ENCODE measurements at places on chromosomes 7 and 10. TPM values are rescaled to one million over a fixed set of nuclear protein-coding genes. Genes with fewer than 3 reads are reported as not detected.
A peak's percentile ranks its signal among the peaks of the same experiment; 100 is the strongest.

- H3K4me1 ChIP-seq: peaks cover 24% of the 10 kb centered on the region
- H3K36me3 ChIP-seq: peaks cover 16% of the 10 kb centered on the region
- H3K27ac ChIP-seq: peak overlapping the region; percentile 28
- no peaks in the 10 kb centered on the region for H3K27me3 ChIP-seq
Measured at GRCh38 chr10:103727546-103727963, 127.8 kb downstream of the SH3PXD2A start.

GRCh38 chr10:67506083-67506756 is 189.8 kb downstream of the CTNNA3 start:
- no peak overlapping the region for H3K27ac ChIP-seq
- DNase-seq: no peak
- H3K4me1 ChIP-seq: peaks cover 17% of the 10 kb centered on the region

DNA sequence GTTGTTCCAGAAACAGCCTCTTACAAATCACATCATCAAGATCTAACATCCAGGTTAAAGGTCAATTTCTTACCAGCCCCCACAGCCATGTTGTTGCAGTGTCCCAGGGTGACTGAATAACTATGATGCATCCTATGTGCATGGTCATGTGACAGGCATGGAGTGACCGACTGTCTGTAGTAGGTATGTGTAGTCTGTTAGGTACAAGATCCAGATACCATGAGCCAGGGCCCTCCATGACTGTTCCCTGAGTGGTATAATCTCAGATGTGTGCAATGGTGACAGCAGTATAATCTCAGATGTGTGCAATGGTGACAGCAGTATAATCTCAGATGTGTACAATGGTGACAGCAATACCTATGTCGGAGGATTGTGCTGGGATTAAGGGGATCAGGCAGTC is 8.8 kb downstream of the CDHR3 start:
- H3K4me1 ChIP-seq: peaks cover 16% of the 10 kb centered on the region
- no peak overlapping the region for H3K27ac ChIP-seq
- DNase-seq: no peak
- H3K27me3 ChIP-seq: peaks cover 23% of the 10 kb centered on the region

DNA sequence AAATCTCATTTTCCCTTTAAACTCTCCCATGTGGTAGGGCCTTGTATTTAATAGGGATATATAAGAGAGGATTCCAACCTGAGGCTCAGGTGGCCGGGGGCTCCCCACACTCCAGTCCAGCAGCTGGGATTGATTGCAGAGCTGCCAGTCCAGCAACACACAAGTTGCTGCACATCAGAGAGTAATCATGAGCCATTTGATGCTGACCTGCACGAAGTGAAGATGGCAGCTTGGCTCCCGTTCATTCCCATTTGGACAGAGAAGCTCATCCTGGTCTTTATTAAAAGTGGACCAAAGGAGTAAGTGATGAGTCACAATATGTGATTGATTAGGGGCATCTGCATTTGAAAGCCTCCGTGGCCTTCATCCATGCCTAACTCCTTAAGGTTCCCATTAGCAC is 202.4 kb downstream of the PLXNA4 start:
- H3K27me3 ChIP-seq: no peaks in the 10 kb centered on the region
- peaks cover 35% of the 10 kb centered on the region for H3K4me1 ChIP-seq
- no peak overlapping the region for H3K27ac ChIP-seq
- H3K36me3 ChIP-seq: no peaks in the 10 kb centered on the region
- no peak overlapping the region for H3K4me3 ChIP-seq
- DNase-seq: no peak

GRCh38 chr7:42852531-42852930 is 59.3 kb downstream of the C7orf25 start:
- H3K36me3 ChIP-seq: no peaks in the 10 kb centered on the region
- no peak for DNase-seq
- no peak overlapping the region for H3K27ac ChIP-seq
- peaks cover 40% of the 10 kb centered on the region for H3K27me3 ChIP-seq

DNA sequence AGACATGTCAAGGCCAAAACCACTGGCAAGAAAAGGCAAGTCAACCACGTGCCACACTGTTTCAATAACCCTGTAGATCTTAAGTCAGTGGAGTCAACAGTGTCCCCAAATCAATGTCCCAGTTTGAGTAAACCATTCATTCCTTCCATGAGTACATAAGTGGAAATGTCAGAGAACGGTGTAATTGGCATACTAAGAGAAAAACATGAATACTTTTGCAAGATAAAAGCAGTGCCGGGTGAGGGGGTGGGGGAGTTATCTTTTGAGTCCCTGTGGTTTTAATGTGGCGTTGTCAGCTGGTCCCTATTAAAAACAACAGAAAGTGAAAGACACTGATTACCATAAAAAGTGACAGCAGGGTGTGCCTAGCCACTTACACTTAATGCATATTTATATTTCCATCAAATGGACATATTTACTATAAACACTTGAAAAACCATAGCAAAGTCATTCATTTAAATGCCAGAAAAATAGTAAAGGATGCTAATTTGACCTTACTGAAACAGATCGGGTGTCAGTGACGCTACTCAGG is 37.8 kb downstream of the RSU1 start:
- no peak overlapping the region for H3K4me3 ChIP-seq
- H3K27me3 ChIP-seq: no peaks in the 10 kb centered on the region
- DNase-seq: no peak
- H3K27ac ChIP-seq: no peak overlapping the region

DNA sequence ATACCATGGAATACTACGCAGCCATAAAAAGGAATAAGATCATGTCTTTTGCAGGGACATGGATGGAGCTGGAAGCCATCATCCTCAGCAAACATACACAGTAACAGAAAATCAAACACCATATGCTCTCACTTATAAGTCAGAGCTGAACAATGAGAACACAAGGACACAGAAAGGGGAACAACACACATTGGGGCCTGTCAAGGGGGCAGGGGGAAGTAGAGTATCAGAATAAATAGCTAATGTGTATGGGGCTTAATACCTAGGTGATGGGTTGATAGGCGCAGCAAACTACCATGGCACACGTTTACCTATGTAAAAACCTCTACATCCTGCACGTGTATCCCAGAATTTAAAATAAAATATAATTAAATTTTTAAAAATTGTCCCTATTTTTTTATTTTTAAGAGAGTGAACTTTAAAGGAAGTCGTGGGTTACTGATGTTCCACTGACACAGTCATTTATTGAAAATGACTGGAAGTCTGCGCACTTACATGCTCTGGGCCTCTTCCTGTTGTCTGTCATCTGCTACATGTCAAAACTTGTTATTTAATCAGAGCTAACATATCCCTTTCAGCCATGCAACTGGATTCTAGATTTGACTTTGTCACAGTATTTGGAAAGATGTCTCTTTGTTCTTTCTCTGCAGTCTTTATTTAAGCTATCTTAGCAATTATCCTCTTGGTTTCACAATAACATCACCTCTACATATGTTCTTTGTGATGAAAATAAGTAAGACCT is 73.7 kb upstream of the ABCB5 start:
- no peak for DNase-seq
- no peaks in the 10 kb centered on the region for H3K27me3 ChIP-seq
- H3K4me3 ChIP-seq: no peak overlapping the region
- H3K27ac ChIP-seq: no peak overlapping the region

DNA sequence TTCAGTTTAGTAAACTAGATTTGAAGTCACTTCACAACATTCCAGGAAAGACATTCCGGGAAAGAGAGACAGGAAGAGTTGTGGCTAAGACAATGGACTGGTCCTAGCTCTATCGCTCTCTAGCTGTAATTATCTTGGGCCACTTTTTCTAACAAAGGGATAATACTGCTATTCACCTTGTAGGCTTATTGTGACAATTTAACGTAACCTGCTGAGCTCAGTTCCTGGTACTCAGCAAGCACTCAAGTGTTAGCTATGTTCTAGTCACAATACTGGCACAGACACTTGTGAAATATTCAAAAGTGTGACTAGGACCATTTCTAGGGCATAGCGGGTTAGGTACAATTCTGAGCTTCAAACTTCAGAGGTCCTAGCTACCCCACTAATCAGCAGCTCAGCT is 12.0 kb upstream of the NRCAM start:
- H3K27me3 ChIP-seq: no peaks in the 10 kb centered on the region
- H3K27ac ChIP-seq: no peak overlapping the region
- H3K4me3 ChIP-seq: no peak overlapping the region
- DNase-seq: no peak
- H3K4me1 ChIP-seq: no peaks in the 10 kb centered on the region

DNA sequence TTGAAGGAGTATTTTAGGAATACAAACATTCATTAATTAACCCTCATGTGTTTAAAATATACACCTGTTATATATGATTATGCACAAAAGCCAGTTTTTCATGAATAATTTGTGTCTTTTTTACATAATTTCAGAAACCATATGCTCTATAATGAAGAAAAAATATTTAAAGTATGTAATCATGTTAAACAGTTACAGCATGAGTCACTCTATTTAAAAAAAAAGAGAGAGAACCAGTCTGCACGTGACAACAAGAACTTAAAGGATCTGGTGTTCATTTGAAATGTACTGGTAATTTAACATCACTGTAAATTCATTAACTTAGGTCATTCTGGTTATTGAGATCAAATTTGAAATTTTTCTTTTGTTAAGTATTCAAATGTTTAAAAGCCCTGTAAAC is 228.5 kb downstream of the CACNB2 start:
- DNase-seq: no peak
- H3K4me1 ChIP-seq: peaks cover 44% of the 10 kb centered on the region
- no peaks in the 10 kb centered on the region for H3K27me3 ChIP-seq
- H3K27ac ChIP-seq: peak overlapping the region; percentile 47

DNA sequence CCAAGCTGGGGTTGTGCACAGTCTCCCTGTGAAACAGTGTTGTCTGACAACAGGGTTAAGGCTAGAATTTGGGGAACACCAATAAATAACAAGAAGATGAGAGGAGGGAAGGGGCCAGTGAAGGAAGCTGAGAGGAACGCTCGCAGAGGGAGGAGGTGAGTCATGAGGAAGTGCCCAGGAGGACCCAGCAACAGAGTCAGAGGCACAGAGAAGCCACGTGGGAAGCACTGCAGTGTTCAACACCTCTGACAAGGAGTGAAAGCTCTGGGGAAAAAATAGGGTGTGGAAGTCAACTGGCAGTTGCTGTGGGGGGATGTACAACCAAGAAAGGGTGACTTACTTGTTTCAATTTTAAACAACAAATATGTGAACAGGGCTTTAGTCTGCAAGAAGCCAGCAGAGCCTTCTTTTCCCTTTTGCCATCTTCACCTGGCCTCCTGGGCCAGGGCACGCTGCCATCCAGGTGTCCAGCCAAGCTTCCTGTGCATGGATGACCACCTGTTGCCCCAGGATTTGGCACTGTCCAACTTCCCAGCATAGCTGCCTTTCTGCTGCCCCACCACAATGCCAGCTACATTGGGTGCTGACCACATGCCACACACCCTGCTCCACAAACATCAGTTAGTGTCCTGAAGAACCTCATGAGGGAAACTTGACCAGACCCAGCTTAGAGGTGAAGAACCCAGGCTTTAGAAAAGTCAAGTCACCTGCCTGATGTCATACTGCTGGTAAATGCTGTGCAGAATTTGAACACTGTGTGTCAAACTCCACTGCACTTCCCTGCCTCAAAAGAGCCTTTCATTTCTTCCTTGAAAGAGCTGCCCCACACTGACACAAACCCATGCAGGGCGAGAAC is 69.6 kb downstream of the ATXN7L1 start:
- DNase-seq: no peak
- no peaks in the 10 kb centered on the region for H3K36me3 ChIP-seq
- H3K27me3 ChIP-seq: no peaks in the 10 kb centered on the region
- no peak overlapping the region for H3K4me3 ChIP-seq

Gene HACD1
- 173 TPM for total RNA-seq

Gene CPED1
- 33.8 TPM for total RNA-seq

Gene CELF2
- total RNA-seq: 74.9 TPM

Gene NUTM2B
- total RNA-seq: 0.52 TPM
